ENCODE measurements at places on chromosomes 13 and 19.

GRCh38 chr13:35789335-35790165 lies 313.1 kb upstream of the MAB21L1 start:
- peak; percentile 35 for DNase-seq

GRCh38 chr13:113658836-113659235 lies 838 bp upstream of the ATP4B start:
- DNase-seq: no peak

DNA sequence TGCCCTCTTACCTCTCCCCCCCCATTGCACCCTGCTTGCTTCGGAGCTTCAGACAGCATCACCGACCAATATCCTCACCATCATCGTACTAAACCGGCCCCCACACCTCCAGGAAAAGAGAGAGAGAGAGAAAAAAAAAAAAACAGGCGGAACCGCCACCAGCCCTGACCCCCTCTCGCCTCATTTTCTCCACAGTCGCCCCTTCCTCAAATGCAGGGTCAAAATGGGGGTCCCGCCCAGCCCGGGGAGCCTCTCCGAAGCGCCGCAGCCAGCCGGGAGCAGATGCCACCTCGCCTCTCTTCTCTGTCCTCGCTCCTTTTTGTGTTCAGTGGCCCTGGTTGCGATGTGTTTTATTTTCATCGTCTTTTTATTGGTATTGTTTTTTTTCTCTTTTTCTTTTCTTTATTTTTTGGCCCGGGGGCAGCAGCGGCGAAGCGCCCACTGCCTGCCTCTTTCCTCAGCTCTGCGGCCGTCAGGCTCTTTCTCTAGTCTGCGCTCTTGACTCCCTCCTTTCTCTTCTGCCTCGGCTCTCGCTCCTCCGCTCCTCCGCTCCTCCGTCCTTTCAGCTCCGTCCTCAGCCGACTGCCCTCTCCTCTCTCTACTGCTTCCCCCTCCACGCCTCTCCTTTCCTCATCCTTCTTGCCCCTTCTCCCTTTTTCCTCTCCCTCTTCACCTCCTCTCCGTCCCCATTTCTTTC lies 41.4 kb downstream of the DEDD2 start:
- DNase-seq: peak; percentile 46

- no peak for DNase-seq
Observed at GRCh38 chr19:55137915-55138314, 11.1 kb downstream of the TNNT1 start.

DNA sequence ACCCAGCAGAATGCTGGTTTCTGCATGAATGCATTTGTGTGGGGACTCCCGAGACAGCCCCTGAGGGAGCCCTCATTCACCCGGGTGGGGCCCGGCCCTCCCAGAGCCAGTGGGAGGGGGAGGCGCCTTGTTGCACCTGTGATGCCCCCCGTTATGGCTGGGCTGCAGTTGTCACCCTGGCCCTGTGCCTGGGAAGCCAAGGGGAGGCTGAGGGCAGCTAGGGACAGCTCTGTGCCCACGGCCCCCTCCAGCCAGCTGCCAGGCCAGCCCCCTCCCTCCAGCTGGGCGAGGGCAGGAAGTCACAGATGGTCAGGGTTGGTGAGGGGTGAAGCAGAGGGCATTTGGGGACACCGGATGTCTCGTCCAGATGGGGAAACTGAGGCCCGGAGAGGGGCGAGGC lies 26.1 kb downstream of the NFIC start:
- DNase-seq: no peak

- DNase-seq: no peak
Observed at GRCh38 chr19:41745756-41746155, 9.6 kb upstream of the CEACAM6 start.

DNA sequence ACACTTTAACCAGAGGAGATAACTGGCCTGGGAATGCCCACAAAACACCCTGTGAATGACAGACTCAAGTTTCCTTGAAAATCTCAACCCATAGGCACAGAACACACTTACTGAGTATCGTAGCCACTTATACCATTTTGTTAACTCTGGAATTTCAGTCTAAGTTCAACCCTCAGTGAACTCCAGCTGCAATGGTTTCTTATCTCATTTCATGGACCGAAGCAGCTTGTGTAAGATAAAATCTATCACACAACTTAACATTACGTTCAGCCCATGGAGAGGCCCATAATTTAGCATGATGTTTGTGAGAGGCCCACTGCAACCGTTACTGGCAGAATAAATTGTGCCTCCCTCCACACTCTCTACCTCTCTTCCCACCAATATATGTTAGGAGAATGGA lies 323.0 kb downstream of the DNAJC15 start:
- DNase-seq: no peak

GRCh38 chr13:20414546-20415305 lies 110.9 kb downstream of the CRYL1 start:
- no peak for DNase-seq

GRCh38 chr19:16400911-16401591 lies 70.7 kb downstream of the EPS15L1 start:
- DNase-seq: peak; percentile 49

GRCh38 chr19:3480383-3481091 lies at the start of gene SMIM24:
Gene SMIM24 (minus strand): TSS chr19:3480525. CDS start chr19:3480463, 62 bp downstream.
- no peak for DNase-seq

- DNase-seq: no peak
Observed at GRCh38 chr13:24652359-24652758, 27.8 kb upstream of the ATP12A start.

DNA sequence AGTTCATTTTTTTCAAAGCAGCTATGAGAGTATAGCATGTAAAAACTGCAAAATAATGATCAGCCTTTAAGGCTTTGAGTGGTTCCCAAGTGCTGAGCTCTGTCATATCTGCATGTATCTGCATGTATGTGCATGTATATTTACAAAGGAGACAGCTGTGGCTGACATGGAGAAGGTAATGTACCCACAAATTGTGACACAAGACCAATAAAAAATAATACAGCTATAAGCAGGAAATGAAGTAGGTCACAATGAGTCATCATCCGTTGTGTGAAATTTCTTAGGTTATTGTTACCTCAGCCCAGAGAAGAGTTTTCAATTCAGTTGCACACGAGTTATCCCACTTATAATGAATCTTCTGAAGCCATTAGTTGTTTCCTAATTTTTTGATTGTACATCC lies 60.9 kb upstream of the MED4 start:
- peak; percentile 33 for DNase-seq

GRCh38 chr13:26025771-26026170 lies 26.0 kb downstream of the SHISA2 start:
- no peak for DNase-seq

DNA sequence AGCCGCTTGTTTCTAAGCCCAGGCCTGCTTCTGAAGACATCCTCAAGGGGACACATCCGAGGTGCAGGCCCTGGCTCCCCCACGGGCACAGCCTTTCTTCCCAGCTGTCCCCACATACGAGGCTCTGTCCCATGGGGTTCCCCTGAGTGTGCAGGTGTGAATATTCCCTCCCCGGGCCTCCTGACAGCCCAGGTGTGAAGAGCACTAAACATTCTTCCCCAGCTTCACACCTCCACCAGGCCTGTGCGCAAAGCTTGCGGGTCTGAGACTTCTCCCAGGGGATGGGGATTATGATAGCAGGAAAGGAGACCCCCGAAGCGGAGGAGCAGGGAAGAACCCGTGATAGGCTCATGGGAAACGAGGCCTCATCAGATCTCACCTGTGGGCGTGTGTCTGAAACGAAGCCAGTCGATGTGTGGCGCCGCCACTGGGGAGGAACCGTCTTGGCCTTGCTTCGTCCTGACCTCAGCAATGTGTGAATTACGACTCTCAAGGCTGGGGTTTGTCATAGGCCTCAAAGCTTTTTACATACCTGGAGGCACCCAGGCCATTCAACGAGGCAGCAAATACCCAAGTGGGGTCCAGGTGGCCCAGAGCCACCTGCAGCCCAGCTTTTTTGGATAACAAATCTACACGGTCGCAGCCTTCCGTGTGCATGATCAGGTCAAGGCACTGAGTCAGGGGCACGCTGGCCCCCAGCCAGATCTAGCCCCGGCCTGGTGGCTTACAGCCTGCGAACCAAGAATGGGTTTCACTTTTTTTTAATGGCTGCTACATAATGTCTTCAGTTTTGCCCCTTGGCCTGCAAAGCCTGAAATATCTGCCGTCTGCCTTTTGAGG lies 134.3 kb downstream of the STK24 start:
- no peak for DNase-seq

GRCh38 chr19:55273978-55274707 lies 5.8 kb downstream of the HSPBP1 start:
- DNase-seq: no peak

DNA sequence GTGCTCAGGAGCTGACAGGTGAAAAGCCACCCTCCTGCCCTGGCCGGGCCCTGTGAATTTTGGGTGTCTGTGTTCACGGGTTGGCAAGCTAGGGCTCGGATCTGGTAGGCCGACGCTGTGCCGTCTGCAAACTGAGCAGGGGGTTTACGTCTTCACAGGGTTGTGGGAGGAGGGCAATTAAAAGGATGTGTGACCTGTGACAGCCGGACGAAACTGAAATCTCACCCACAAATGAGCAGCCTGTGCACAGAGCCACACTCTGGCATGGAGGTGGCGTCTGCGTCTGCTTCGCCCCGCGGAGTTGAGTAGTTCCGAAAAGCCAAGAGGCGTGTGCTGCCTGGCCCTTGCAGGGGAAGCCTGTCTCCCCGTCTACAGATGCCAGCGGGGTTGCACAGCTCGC lies 117.3 kb downstream of the KDM4B start:
- no peak for DNase-seq

DNA sequence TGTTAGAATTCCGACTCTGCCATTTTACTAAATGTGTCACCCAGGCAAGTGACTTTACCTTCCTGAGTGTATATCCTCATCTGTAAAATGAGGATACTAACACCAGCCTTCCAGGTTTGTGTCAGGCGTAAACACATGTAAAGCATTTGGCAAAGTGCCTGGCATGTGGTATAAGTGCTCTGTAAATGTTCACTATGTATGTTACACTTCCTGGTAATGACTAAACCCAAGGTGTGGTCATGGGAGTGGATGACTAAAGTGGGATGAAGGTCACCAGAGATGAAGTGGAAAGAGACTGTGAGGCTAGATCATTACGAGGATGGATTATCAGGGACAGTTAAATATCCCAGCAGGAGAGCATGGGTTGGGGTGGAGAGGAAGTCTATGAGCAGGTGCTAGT lies 25.6 kb downstream of the DEDD2 start:
- DNase-seq: peak; percentile 37

DNA sequence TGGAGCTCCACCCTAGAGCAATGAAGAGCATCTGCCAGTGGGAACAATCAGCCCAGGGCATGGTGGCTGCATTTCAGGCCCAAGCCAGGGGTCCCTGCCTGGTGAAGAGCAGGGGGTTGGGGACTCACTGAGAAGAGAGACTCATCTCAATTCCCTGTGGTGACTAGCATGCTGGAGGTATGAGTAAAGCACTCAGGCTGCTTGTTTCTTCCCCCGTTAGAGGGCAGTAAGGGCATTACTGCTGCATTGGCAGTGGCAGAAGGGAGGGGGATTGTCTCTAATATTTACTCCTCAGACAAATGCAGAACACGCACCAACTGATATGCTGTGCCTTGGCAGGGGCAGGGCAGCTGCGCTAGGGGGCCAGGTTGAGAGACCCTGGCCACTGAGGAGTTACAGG lies 329.1 kb downstream of the SLITRK5 start:
- no peak for DNase-seq

DNA sequence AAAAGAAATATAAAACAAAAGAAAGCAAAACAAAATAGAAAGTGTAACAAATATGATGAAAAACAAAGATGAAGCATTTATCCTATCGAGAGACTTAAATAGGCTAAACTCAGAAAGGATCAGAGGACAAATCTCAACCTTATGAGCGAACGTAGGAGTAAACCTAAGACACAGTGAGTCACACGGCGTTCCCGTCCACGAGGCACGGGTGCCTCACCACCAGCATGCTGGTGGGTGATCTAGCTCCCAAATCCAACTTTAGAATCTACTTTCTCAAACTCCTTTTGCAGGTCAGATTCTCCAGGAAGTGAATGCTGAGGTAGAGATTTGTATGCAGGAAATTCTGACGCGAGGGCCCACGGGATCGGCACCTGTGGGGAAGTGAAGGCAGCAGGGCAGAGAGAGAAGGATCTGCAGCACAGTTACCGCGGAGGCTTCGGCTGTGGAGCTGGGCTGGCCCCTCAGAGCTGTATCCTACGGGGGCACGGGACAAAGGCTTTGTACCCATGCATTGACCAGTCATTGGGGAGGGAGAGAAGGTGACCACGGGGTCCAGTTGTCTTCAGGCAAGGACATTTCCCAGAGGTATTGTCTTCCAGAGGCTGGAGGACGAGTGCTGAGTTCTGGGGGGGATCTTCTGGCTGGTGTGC lies 7.5 kb upstream of the MIER2 start:
- DNase-seq: no peak

DNA sequence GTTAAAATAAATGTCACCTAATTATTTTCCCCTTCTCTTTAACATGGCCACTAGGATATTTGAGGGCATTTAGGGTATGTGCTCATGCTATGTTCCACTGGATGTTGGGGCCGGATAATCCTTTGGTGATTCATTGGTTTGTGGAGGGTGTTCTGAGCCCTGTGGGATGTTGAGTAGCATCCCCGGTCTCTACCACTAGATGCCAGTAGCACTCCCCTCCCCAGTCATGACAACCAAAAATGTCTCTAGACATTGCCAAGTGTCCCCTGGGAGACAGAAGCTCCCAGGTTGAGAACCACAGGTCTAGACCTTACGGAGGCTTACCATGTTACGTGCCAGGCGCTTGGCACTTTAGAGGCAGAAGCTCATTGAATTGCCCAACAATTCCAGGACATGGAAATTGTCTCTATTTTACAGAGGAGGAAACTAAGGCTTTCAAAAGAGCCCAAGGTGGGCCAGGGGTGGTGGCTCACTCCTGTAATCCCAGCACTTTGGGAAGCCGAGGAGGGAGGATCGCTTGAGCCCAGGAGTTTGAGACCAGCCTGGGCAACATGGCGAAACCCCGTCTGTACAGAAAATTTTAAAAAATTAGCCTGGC lies 14.1 kb downstream of the SHANK1 start:
- DNase-seq: peak; percentile 91

DNA sequence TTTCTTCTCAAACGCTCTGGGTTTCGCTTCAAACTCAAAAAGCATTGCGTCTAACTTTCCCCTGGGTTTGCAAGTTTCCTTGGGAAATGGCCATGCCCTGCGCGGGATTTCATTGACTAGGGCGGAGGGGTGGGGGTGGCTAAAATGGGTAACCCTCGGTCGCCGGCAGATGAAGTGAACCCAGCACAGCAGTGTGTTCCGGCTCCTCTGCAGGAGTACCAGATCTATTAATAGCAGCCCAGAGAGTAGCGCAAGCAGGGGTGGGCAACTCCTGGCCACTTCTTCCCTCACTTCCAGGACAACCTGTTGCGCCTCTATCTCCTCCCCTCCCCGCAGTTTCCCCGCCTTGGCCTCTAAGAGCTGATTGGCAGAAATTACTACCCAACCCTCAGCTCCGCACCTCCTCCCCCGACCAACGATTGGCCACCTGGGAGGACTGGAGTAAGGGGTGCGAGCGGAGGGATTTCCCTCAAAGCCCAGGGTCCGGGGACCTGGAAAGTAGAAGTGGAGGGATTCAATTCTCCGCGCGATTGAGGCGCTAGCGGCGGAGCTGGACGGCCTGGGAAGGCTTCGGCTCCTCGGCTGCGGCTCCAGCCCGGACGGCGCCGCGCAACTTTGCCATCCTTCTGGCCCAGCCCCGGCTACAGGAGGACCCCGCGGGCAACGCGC lies at the start of gene FREM2:
FREM2 (plus strand) TSS at position 501 of the 669 bp plus-strand sequence. CDS start 268 bp downstream, outside the sequence.
- DNase-seq: peak; percentile 21

Measured in AG20443 (cell line).